CD4-positive, alpha-beta T cell treated with Interleukin-15 for 4 hours (primary cell): ENCODE measurements at places on chromosomes 5 and 9.

- DNase-seq = no peak
Observed at GRCh38 chr5:28012538-28012937, 974.2 kb upstream of the CDH9 start.

DNA sequence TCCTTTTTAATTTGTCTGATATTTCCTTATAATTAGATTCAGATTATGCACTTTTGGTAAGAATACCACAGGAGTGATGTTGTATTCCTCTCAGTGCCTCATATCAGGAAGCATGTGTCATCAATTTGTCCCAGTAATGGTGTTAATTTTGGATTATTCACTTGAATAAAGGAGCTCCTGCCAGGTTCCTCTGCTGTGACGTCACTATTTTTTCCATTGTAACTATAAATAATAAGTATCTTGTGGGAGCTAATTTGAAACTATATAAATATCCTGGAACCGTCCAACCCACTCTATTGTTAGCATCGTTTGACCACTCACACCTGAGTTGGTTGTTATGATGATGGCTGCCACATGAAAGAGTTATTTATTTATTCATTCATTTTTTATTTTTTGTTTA is 107.9 kb downstream of the INVS start:
- DNase-seq = no peak

GRCh38 chr9:8719833-8720486 is 920.4 kb upstream of the DMAC1 start:
- no peak for DNase-seq

DNA sequence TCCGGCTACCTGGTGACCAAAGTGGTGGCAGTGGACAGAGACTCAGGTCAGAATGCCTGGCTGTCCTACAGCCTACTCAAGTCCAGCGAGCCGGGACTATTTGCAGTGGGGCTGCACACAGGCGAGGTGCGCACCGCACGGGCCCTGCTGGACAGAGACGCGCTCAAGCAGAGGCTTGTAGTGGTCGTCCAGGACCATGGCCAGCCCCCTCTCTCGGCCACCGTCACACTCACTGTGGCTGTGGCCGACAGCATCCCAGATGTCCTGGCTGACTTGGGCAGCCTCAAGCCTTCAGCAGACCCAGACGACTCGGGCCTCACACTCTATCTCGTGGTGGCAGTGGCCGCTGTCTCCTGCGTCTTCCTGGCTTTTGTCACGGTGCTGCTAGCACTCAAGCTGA is 2.1 kb downstream of the PCDHGA4 start:
- DNase-seq = no peak

- no peak for DNase-seq
Observed at GRCh38 chr5:63323926-63324325, 638.3 kb downstream of the HTR1A start.

GRCh38 chr9:114394523-114395333 is 6.9 kb upstream of the AKNA start:
- no peak for DNase-seq

DNA sequence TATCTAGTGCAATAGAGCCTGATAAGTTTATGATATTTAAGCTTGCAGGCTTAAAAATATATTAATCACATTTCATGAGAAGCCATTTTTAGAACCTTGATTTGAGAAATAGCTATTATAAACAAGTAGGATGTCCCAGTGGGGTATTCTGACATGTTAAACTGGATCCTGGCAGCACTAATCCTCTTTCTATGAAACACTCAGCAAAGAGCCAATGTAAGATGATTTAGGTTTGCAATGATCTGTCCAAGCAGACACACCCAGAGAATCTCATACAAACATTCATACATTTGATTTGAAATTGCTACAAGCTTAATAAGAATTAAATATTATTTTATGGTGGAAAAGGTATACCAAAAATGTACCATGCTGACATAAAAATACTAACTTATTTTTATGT is 86.5 kb downstream of the ERP44 start:
- DNase-seq = no peak

- no peak for DNase-seq
Observed at GRCh38 chr5:5418764-5419163, 3.7 kb upstream of the ICE1 start.

- DNase-seq = no peak
Observed at GRCh38 chr9:81595887-81596543, 93.3 kb downstream of the TLE1 start.

- no peak for DNase-seq
Observed at GRCh38 chr5:141940695-141941271, 17.1 kb downstream of the DELE1 start.

GRCh38 chr5:139271201-139272027 is 22.1 kb upstream of the MATR3 start:
- DNase-seq = no peak

GRCh38 chr9:126894052-126894603 is 20.5 kb upstream of the RALGPS1 start:
- DNase-seq = no peak

GRCh38 chr9:114350636-114351401 is 21.1 kb downstream of the ORM2 start:
- DNase-seq = no peak

GRCh38 chr9:89591274-89592212 is 13.3 kb upstream of the GADD45G start:
- DNase-seq = no peak

DNA sequence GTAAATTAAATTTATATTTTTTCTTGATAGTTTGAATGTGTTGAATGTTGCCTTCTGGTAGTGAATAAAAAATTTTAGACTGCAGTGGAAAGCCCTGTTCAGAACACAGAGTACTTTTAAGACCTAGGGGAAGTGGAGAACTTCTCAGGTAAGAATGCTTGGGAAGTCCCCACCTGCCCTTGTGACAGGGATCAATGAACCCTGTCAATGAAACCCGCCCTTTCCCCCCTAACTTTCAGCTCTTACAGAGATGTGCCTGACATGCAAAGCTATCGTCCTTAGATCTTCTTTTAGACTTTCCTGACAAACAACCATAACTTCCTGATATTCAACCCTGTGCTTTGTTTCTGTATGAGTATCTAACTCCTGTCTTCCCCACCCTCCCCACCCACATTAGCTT is 562.7 kb downstream of the TLE4 start:
- DNase-seq = no peak

GRCh38 chr5:35338157-35338453 is 107.8 kb upstream of the PRLR start:
- DNase-seq = no peak

- DNase-seq = no peak
Observed at GRCh38 chr5:107806271-107806670, 135.5 kb upstream of the EFNA5 start.

GRCh38 chr9:119175581-119175980 is 193.7 kb downstream of the BRINP1 start:
- DNase-seq = no peak

- no peak for DNase-seq
Observed at GRCh38 chr5:172455511-172456061, 1.3 kb upstream of the SH3PXD2B start.

GRCh38 chr5:9447691-9448090 is 98.2 kb downstream of the SEMA5A start:
- no peak for DNase-seq

DNA sequence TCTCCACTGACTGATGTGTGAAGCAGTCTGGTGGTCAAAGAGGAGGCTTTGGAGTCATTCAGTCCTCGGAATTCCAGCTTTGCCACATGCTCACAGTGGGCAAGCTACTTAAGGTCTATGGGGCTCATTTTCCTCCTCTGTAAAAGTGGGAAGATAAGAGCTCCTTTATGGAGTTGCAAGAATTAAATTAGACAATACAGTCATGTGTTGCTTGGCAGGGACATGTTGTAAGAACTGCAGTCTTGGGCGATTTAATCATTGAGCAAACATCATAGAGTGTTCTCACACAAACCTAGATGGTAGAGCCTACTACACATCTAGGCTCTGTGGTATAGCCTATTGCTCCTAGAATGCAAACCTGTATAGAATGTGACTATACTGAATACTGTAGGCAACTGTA is 253.9 kb downstream of the SH3GL2 start:
- no peak for DNase-seq

- no peak for DNase-seq
Observed at GRCh38 chr9:132986640-132987620, 8.4 kb downstream of the GFI1B start.

GRCh38 chr9:71518045-71518827 is 250.1 kb downstream of the CEMIP2 start:
- DNase-seq = no peak

- DNase-seq = no peak
Observed at GRCh38 chr5:149630337-149630736, 49.0 kb downstream of the ARHGEF37 start.

DNA sequence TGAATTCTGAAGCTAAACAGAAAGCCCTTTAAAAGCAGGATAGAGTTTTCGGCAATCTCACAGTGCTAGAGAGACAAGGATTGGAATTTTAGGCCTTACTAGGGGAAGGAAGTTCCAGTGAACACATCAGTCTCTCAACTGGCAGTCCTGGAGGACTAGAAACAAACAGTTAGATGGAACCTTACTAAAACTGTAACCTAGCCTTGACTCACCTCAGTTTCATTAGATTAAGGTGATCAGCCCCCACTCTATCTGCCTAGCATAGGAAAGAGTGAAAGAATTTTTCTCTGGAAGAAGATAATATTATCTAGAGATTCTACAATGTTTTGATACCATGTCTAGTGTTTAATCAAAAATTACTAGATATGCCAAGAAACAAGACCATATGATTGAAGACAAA is 25.8 kb upstream of the SMIM23 start:
- DNase-seq = no peak

- no peak for DNase-seq
Observed at GRCh38 chr9:123771690-123772089, 158.2 kb downstream of the DENND1A start.

DNA sequence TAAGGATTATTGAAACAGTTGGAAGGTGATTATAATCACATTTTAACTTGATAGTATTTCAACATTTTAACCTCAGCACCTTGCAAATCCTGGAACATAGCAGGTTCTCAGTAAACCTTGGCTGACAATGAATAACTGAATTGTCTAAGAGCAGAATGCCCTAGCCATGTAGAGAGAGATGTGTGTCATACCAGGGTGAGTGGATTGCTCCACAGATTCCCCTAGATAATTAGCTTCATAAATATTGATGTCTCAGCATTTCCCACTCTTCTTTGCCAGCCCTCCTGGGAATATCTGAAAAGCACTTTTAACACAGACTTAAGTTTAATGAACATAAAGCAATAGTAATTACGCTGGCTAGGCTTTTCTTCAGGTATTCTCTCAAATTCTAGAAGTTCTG is 363.5 kb downstream of the MAN2A1 start:
- no peak for DNase-seq

DNA sequence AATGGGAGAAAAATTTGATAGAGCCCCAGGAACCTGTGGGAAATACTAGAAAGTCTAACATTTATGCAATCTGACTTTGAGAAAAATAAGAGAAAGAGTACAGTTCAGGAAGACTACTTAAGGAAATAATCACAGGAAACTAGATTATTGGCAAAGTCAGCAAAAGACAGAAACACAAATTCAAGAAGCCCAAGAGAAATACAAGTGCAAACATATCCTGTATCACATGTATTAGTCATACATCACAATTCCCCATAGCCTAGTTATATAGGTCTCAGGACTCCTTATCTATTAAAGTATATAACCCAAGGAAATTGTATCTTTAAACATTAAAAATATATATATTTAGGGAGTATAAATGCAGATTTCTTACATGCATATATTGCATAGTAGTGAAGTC is 100.8 kb downstream of the HOMER1 start:
- no peak for DNase-seq
